A673 (cell line): ENCODE measurements at places on chromosomes 7 and 10. TPM values are rescaled to one million over a fixed set of nuclear protein-coding genes. Genes with fewer than 3 reads are reported as not detected.

DNA sequence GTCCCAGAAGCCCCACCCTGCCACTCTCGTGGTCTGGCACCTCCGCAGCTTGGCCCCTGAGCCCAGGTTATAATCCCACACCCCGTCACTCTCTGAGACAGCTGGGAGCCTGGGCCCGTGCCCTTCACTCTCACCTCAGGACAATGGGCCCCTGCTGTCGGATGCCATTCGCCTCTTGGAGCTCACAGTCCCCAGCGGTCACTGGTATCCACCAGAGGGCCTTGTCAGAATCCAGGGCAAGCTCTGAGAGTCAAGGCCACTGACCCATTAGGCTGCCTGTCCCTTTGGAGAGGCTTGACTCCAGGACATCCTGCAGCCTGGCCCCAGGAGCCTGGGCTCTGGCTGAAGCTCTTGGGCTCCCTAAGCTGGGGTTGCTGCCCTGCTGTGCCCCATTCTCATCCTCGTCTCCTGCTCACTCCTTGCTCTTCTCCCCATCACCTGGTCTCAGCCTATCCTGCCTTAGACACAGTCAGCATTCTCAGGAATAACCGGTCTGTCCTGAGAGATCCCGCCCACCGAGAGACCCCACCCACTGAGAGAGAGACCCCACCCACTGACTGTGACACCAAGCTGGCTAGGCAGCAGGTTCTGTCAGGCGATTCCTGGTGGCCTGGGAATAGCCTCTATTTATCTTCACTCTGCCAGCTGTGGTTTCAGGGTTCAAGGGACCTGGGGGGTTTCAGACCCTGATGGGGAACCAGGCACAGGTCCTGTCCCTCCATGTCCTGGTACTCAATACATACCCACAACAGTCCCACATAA, 27.7 kb downstream of the CPXM2 start:
- H3K27ac ChIP-seq: no peak overlapping the region
- H3K4me1 ChIP-seq: no peaks in the 10 kb centered on the region
- no peaks in the 10 kb centered on the region for H3K36me3 ChIP-seq
- H3K4me3 ChIP-seq: no peak overlapping the region
- peaks cover 67% of the 10 kb centered on the region for H3K27me3 ChIP-seq

- no peaks in the 10 kb centered on the region for H3K27me3 ChIP-seq
- H3K27ac ChIP-seq: no peak overlapping the region
- DNase-seq: no peak
- no peaks in the 10 kb centered on the region for H3K36me3 ChIP-seq
These were observed 236.3 kb downstream of the SDK1 start for GRCh38 chr7:3537210-3537875.

DNA sequence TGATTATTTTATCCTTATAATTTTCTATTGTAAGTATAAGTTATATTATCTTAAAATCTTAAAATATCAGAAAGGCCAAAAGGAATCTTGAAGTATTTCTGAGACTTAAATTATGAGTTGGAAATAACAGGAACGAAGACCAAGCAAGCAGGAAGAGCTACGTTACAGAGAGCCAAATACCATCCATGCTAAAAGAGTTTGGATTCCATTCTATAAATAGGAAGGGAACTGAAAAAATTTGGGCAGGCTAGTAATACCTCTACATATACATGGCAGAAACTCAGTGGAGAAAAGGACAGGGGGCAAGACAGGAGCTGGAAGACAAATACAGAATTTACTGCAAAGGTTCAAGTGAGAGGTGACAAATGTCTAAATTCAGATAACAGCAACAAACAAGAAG, 16.7 kb downstream of the ITGB1 start:
- H3K4me3 ChIP-seq: no peak overlapping the region
- no peaks in the 10 kb centered on the region for H3K36me3 ChIP-seq
- no peak for DNase-seq
- H3K27me3 ChIP-seq: no peaks in the 10 kb centered on the region

DNA sequence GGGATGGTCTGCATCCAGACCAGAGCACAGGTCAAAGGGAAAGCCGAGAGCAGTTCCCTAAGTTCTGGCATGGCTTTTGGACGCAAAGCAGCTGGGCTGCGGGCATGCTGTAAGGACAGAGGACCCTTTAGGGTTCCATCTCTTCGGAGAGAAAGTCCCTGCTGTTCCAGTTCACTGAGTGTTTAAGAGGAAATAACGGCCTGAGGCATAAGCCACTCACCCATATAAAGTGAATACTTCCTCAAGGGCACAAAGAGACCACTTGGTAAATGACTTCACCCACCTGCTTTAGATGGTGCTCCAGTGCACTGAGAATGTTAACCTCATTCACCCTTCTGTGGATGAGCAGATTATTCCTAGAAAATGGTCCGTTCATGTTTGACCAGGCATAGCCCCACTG, 586.7 kb upstream of the GALNT17 start:
- H3K4me1 ChIP-seq: no peaks in the 10 kb centered on the region
- no peaks in the 10 kb centered on the region for H3K36me3 ChIP-seq
- H3K4me3 ChIP-seq: no peak overlapping the region
- no peak for DNase-seq
- H3K27ac ChIP-seq: no peak overlapping the region

Gene KAZALD1
- total RNA-seq: 12.5 and 19.2 TPM in 2 replicates

Gene C10orf53
- not detected in 2 replicates for total RNA-seq

Gene AZGP1
- total RNA-seq: not detected in 2 replicates

Gene HELLS
- total RNA-seq: 177 and 181 TPM in 2 replicates

Gene AEBP1
- total RNA-seq: 30.1 and 31.8 TPM in 2 replicates
